NCI-H1092 treated with DMSO at 0.1 percent for 48 hours (cell line): ENCODE measurements at places on chromosomes 16 and 17.
A peak's percentile ranks its signal among the peaks of the same experiment; 100 is the strongest.

- DNase-seq, result peak; percentile 70
Measured at GRCh38 chr16:81593481-81593880, 148.9 kb downstream of the CMIP start.

GRCh38 chr17:39349246-39349645 is 52.2 kb downstream of the FBXL20 start:
- no peak for DNase-seq

DNA sequence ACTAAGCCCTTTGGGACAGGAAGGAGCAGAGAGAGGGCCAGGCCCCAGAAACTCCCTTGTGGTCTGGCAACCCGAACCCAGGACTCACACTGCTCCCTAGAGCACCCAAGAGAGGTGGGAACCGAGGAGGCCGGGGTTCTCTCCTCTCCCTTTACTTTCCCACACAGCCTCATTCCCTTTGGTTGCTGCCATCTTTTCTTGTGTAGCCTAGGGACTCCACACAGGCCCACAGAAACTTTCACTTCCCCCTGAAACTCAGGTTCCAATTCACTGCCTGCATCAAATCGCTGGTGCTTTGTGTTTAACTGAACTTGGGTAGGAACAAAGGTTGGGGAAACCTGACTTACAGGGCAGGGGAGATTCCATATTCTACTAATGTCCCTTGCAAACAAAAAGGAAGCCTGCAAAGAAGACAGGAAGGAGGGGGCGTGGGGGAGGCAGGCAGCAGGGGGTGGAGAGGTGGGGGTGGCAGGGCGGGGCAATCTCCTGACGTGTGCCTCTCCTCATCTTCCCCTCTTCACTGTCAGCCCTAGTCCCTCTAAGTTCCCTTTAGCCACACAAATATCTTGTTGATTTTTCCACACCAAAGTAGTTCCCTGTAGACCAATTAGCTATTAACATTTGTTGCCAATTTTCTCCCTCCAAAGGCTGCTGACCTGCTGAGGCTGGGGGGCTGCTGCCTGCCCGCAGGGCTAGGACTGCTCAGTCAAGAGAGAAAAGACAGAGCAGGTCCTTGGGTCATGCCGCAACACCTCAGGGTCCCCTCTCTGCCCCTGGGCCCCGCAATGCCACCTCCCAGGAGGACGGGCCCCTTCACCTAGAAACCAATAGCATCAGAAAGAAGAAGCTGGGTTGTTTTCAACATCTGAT is 8.0 kb downstream of the ST3GAL2 start:
- DNase-seq, result no peak

DNA sequence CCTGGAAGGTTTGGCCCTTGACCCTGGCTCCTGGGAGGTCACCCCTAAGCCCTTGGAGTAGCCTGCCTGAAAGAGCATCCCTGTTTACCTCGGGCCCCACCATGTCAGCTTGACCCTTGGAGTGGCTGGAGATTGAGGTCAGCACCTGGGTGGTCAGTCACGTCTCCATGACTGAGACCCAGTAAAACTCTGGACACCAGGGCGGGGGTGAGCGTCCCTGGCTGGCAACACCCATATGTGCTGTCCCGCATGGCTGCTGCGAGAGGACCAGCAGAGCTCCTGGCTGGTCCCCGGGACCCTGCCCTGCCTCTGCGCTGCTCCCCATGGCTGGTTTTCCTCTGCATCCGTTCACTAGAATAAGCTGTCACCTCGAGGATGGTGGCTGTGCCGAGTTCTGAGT is 91.2 kb downstream of the RBFOX3 start:
- no peak for DNase-seq

DNA sequence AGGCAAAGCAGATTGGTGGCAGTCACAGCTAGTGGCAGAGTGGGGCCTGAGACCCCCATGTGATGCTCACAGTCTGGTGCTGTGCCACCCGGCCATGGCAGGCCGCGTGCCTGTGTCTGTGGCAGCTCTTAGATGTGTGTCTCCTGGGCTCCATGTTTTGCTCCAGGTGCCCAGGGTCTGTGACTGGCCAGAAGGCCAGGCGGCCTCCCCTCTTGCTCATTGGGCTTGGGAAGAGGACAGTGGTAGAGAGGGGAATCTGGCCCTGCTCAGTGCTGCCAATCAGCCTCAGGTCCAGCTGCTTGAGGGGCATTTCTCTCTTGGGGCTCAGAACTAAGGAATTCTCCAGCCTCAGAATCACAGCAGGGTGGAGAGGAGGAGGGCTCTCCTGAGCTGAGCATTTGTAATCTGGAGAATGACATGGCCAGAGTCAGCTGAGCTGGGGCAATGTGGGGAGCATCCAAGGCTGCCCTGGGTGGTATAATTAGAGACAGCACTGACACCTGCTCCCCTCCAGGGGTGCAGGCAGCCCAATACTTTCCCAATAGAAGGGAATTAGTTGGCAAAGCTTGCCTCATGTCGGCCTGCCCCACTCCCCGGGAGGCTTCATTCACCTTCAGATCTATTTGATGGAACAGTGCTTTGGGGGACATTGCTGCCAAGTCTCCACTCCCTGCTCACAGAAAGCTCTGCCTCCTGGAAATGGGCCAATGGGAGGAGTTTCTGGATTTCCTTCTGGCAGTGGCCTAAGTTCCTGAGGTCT is 2.7 kb upstream of the LASP1NB start:
- peak; percentile 52 for DNase-seq
